ENCODE measurements at places on chromosomes 2 and 18. TPM values are rescaled to one million over a fixed set of nuclear protein-coding genes. Genes with fewer than 3 reads are reported as not detected.

DNA sequence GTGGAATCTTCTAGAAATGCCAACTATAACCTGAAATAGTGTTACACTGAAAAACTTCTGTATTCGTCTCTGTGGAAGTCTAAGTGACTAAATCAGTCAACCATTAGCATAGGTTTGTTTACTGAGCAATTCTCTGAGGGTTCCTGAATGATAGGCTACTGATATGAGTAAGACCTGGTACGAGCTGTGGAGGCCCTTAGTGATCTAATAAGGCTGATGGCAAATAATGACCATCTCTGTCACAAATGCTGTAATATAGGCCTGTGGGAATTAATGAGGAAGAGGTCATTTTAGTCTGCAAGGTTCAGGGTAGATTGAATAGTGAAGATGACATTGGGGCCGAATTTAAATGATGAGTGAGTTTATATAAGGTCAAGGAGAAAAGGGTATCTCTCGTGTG, 82.5 kb downstream of the MGAT5 start:
- peak; percentile 4 for DNase-seq

DNA sequence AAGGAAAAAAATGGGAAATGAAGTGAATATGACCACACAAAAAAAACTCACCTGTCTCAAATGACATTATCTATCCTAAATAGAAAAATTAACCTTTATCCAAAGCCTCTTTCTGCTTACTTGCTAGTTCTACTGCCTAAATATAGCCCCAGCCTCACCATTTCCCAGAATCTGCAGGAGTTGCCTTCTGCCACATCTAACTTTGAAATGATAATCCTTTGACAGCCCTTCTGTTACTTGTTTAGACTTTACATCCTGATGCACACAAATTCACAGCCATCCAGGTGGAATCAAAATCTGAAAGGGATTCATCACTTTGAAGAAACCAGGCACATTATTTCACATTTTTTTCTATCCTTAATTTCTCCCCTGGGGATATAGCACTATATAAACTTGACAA, 1356.2 kb upstream of the NXPH2 start:
- no peak for DNase-seq

GAREM2 gene
- total RNA-seq = 0.28 TPM

TLX2 gene
- not detected for total RNA-seq

- no peak for DNase-seq
These were observed 241.7 kb downstream of the ATAD2B start for GRCh38 chr2:23685181-23685580.

GRCh38 chr2:217521820-217522219, 481.0 kb downstream of the TNS1 start:
- DNase-seq = no peak

DNA sequence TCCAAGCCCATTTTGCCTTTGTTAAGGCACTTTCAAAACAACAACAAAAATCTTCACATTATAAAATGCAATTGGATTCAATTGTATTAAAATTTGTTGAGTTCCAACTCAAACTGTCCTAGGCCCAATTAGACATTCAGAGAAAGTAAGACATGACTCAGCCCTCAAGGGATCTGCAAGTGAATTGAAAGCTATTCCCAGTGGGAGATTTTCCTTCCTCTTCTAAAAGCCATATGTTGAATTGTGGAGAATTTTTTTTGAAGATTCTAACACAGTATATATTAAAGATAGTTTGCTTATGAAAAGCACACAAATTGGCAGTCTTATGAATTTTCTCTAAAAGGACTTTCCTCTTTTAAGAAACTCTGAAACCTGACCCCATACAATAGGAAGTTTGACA, 268.0 kb upstream of the PARD3B start:
- no peak for DNase-seq

- no peak for DNase-seq
These were observed 179.9 kb downstream of the PTH2R start for GRCh38 chr2:208586516-208586915.

- peak; percentile 40 for DNase-seq
These were observed 92.4 kb upstream of the LCLAT1 start for GRCh38 chr2:30354621-30355020.

DNA sequence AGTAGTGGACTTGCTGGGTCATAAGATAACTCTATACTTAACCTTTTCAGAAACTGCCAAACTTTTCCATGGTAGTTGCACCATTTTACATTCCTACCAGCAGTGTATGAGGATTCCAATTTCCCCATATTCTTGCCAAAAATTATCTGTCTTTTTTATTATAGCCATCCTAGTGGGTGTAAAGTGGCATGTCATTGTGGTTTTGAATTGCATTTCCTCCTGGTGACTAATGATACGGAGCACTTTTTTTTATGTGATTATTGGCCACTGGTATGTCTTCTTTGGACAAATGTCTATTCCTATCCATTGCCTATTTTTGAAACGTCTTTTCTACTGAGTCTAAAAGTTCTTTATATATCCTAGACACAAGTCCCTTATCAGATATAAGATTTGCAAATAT, 44.3 kb downstream of the CACNB4 start:
- peak; percentile 65 for DNase-seq

- no peak for DNase-seq
These were observed 734 bp downstream of the SLC25A12 start for GRCh38 chr2:171893196-171893823.

GRCh38 chr2:168194784-168195522, 52.4 kb downstream of the STK39 start:
- peak; percentile 63 for DNase-seq

- DNase-seq = no peak
These were observed 41.2 kb upstream of the HNRNPA3 start for GRCh38 chr2:177171418-177171865.

IL36A gene
- total RNA-seq = not detected

ERICH2 gene
- total RNA-seq = not detected

All from IMR-90 (cell line).